ENCODE measurements at places on chromosomes 3 and 15.

GRCh38 chr15:89772932-89773583 is 3.1 kb upstream of the MESP2 start:
- DNase-seq = no peak

DNA sequence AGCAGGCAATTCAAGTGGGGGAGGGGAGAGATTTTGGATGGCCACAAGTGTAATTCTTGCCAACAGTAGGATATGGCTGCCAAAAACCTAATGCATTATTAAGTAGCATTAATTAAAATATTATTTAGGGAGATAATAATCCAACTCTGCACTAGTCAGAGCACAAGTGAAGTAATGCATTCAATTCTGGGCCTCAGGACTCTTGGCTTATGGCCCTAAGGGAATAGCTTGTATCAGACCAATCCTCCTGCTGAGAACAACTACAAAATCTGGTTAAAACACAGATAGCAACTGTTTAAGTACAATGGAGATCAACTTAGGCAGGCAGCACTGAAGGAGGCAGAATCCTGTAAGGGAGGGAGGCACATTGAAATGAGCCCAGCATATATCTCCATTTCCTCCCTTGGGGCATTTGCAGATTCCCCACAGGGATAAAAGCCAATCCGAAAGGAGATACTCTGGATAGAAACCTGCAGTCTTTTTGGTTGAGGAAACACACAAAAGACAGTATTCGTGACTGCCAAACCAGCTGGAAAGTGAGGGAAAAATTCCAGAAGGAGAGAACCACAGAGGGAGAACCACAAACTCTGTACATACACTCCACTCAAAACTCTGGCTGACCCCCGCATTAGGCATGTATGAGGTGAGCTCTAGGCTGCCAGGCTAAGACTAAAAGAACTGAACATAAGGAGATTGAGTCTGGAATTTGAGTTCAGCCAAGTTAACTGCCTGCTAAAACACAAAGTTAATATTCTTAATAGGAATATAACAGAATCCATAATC is 57.4 kb downstream of the ETFA start:
- no peak for DNase-seq

- DNase-seq = no peak
Observed at GRCh38 chr15:59587085-59587826, 24.3 kb upstream of the GCNT3 start.

DNA sequence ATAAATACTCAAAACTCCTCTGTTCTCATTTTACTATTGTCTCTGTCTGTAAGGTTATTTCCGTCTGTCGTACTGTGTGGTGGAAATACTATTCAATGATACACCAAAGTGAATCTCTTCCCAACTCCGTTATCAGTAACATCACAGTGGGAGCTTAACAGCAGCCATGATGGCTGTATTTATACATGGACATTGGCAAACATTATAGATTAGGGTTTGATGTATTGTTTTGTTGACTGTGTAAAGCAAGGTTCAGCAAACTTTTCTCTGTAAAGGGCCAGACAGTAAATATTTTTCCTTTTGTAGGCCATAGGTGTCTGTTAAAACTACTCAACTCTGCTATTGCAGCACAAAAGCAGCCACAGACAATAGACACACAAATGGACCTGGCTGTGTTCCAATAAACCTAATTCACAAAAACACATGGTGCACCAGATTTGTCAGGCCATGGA is 23.2 kb downstream of the LIPC start:
- no peak for DNase-seq

DNA sequence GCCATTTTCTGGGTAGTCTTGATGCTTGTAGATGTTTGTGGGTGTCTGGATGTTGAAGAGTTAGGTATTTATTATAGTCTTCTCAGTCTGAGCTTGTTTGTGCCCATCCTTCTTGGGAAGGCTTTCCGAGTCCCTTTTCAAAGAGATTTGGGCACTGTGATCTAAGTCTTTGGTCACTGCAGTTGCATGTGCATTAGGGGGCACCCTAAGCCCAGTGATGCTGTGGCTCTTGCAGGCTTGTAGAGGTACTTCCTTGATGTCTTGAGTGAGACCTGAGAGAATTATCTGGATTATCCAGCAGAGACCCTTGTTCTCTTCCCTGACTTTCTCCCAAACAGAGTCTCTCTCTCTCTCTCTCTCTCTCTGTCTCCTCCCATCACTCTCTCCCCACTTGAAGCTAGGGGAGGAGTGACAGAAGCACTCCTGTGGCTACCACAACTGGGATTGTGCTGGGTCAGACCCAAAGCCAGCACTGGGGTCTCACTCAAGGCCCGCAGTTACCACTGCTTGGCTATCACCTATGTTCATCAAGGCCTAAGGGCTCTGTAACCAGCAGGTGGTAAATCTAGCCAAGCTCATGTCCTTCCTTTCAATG is 68.5 kb downstream of the TMCO5A start:
- peak; percentile 31 for DNase-seq

GRCh38 chr15:100133001-100133400 is 208.8 kb downstream of the ADAMTS17 start:
- no peak for DNase-seq

Data from stimulated activated CD4-positive, alpha-beta T cell treated with anti-CD3 and anti-CD28 coated beads, Interleukin-15, amount 100 ng/mL, for 24 hours (primary cell).